Activated naive CD4-positive, alpha-beta T cell treated with Interleukin-2 at 50 U/mL for 16 hours (primary cell): ENCODE measurements at places on chromosomes 1 and 21.

DNA sequence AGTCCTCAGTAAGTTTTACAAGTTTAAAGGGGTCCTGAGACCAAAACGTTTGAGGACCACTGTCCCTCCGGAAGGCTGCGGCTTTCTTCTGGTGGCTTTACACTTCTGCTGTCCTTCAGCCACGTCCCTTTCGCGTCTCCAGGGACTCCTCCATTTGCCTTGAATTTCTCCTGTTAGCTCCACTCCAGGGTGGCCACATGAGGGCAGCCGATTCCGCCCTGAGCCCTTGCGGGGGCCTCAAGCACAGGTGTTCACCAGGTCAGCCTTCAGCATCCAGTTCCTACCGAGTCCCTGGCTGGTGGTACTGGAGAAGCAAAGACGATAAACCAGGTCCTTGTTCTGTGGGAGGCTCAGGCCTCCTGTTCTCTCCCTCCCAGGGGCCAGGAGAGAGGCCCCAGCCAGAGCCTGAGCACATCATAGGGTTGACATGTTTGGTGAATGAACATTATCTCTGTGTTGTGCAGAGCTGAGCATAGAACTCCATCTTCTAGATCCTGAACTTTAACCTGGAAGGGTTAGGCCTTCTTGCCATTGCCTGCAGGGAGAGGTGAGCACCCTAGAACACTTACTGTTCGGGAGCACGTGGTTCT lies 27.4 kb upstream of the COQ8A start:
- peak; percentile 35 for DNase-seq

DNA sequence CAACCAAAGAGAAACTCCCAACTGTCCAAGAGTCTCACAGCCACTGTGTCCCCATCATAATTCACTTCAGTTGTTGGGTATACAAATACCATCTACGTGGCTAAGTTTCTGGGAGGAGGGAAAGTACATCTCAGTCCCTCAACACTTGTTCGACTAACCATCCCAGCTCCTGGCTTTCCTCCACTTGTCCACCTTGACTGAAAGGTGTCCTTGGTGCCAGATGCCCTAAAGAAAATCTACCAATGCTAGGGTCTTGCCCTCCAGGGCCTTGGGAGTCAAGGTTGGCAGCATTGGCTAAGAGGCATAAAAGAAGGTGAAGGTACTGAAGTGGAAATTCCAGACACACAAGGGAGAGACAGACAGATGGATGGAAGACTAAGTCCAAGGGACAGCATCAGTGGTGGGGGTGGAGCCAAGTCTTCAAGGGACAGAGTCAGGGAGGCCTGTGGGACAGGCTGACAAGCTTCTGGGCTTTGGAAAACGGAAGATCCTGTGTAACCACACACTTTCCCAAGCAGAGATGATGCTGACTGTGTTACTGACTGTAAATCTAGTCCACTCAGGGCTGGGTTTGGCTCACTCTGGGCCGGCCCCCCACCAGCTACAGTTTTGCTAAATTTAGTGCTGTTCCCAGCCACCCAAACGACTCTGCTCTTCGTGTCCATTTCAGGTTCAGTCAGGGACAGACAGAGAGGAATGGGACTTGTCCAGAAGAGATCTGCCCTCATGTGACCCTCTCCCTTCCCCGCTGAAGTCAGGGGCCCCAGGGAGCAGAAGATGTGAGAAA lies 60.1 kb downstream of the CD34 start:
- no peak for DNase-seq

- peak; percentile 27 for DNase-seq
These were observed 37.7 kb downstream of the SH3GLB1 start for GRCh38 chr1:86741947-86742572.

GRCh38 chr1:78383923-78384322 lies 106.9 kb upstream of the PTGFR start:
- no peak for DNase-seq

DNA sequence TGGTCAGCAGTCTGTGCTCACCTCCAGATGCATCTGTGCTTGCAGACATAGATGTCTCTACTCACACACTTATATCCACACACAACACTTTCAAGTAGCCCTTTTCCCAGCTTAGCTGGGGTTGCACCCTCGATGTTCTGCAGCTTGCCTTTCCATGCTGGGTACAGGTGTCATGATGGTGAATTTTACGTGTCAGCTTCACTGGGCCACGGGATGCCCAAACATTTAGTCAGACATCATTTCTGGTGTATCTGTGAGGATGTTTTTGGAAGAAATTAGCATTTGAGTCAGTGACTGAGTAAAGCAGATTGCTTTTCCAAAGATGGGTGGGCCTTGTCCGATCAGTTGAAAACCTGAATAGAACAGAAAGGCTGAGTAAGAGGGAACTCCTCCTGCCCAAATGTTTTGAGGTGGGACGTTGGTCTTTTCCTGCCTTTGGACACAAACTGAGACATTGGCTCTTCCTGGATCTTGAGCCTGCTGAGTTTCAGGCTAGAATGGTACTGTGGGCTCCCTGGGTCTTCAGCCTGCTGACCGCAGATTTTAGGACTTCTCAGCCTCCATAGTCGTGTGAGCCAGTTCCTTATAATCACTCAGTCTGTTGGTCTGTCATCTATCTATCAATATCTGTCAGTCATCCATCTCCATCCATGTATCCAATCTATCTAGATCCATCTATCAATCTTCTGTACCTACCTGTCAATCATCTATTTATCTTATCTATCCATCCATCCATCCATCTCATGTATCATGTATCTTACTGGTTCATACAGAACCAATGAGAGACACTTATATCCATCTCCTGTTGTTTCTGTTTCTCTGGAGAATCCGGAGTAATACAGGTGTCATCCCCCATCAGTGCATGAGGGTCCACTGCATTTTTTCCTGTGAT lies 12.7 kb upstream of the OBSCN start:
- no peak for DNase-seq

GRCh38 chr1:187091666-187092065 lies 262.9 kb downstream of the PLA2G4A start:
- no peak for DNase-seq

- no peak for DNase-seq
These were observed 14.4 kb upstream of the TTC39A start for GRCh38 chr1:51344602-51345299.

DNA sequence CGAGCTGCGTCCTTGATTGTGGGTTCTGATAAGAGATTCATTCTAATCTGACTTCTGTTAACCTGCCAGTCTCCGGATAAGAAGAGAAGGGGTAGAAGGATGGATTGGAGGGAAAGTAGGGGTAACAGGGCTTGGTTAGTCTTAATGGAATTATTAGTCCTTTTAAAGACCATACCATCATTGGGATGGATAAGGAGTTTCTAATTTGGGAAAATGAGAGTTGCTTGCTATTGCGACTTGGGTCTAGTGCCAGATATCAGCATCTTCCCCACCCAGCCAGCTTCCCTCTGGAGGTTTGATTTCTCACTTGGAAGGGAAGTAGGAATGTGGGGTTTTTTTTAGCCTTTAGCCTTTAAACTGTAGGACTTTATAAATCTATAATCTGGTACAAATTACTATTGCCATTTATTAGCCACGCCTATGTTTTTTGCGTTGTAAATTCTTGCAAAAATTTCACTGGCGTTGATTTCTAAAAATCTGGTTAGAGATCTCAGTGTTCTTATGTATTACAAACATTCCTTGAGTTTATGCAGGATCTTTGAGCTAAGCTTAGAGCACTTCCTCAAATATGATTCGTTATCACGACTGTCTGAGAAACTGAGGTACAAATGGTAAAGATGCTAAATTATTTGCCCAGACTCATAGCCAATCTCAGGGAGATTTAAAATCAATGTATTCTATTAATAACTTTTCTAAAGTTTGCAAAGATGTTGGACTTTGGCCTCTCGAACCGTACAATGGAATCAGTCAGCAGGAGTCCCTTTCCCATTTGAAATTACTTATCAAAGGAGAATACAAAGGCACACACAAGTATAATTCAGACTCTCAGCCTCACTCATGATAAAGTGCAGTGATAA lies 1.3 kb downstream of the FAM20B start:
- DNase-seq: no peak

DNA sequence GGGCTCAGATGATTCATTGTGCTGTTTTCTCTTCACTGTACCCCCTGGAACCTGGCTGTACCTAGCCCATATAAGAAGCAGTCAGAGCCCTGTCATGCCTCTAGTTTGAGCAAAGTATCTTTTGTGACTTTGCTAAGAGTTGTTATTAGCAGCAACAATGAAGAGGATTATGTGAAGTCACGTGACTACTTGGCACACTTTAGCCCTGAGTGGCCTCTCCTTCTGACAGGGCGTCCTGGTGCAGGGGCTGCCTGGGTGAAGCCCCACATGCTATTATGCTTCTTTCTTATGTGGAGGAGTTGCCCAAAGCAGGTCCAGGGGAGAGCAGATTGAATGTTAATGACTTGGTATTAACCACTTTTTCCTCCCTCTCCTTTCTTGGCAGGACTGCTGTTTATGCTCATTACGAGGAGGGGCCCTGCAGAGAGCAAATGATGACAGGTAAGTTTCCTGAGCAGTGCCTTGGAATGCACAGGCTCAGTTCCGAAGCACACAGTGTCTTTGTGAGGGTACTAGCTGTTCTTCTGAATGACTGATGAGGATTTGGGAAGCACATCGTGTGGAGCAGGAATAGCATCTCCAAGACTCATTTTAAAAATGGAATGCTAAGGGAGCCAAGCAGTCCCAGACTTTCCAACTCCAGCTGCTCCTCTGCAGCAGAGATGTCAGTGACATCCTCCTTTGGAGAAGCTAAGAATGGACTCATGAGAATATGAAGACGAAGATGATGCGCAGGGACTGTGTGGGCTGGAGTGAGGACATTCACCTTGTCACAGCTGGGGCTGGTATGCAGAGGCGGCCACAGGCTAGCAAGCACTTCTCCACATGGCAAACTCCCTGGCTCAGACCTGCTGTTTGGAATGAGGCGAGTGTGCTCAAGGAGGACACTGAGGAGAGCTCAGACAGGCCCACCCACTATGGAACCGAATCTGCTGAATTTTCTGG lies 15.2 kb upstream of the ST3GAL3 start:
- DNase-seq: no peak

DNA sequence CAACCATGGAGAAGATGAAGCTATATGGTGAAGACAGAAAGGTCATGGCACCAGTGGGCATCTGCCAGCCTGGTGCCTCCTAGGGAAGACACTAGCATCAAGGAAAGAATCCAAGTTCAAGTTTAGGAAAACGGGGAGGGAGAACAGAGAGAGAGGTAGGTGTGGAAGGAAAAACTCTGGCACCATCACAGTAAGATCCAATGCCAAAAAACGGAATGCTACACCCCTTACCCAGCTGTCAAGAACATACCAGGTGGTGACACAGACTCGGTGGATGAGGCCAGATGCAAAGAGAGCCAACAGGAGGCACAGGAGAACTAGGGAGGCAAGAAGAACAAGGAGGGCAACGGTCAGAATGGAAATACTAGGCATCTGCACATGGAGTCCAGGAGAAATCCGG lies 3.6 kb downstream of the KRTCAP2 start:
- DNase-seq: no peak

DNA sequence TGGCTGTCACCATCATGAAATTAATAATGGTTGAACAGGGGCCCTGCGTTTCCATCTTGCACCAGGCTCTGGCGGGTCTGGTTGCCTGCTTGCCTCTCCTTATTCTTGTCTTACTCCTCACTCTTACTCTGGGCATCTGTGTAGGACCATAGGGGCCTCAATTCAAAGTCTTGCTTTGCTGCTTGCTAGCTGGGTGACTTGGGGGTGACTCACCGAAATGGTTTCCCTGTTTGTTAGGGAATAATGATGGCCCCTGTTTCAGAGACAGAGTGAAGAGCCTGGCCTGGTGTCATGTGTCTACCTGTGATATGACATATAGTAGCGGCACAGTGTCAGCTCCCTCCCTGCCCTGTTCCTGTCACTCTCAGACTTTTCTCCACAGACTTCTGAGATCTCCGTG lies 24.6 kb downstream of the KCNC4 start:
- no peak for DNase-seq

DNA sequence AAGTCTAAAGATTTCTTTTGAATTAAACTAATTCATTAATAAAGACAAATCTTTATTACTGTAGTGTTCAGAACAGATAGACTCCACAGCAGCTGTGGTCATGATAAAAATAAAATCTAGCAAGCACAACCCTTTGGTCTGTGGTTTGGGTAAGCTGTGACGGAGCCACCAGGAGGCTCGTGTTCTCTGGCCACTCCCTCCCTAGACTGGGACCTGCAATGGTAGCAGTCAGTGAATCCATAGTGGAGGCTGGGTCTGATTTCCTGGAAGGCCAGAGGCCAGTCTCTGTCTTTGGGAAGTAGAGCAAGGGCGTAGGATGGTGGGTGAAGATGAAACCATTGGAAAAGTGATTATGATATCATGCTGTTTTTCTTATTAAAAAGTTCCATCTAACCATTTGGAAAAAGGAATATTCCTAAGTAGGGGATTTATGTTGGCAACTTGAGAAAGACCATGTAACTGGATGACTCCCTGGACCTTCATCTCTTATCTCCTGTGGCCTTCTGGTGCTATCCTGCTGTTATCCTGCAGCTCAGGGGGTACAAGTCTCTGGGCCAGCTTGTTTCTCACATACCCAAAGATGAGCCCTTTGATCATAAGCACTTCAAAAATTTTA lies 39.0 kb downstream of the TENT5C start:
- DNase-seq: no peak

DNA sequence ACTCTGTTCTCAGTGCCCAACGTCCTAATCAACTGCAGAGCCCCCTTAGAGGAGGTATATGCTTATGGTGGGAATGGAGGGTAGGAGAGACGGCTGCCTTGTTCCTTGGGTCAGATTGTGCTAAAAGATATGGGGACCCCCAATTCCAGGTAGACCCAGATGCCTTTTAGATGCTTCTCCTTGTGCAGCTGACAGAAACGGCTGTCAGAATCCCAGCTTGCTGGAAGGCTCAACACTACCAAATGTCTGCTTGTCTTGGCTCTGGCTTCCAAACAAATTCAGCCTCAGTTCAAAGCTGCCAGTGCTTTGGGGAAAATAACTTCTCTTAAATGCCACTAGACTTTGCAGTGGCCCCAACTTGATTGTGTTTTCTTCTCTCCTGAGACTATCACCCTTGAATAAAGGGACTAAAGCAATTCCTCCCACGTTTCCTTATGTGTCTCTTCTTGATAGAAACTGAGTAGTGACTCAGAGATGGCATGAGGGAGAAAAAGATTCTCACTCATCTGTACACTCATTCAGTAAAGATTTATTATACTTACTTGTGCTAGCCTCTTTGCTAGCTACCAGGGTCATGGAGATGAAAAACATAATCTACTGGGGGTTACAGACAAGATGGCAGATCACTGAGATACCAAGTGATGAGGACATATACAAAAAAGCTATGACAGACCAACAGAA lies 3.4 kb upstream of the RNF19B start:
- DNase-seq: no peak
